ENCODE measurements at places on chromosomes 3 and 15. TPM values are rescaled to one million over a fixed set of nuclear protein-coding genes. Genes with fewer than 3 reads are reported as not detected.

CCDC39 gene
- total RNA-seq: under 0.01 TPM

PLCB2 gene
- 0.81 TPM for total RNA-seq

CASR gene
- not detected for total RNA-seq

APPL1 gene
- 25.1 TPM for total RNA-seq

RGMA gene
- total RNA-seq: 0.98 TPM

TMC3 gene
- not detected for total RNA-seq
